ENCODE measurements at places on chromosomes 2 and 18.

DNA sequence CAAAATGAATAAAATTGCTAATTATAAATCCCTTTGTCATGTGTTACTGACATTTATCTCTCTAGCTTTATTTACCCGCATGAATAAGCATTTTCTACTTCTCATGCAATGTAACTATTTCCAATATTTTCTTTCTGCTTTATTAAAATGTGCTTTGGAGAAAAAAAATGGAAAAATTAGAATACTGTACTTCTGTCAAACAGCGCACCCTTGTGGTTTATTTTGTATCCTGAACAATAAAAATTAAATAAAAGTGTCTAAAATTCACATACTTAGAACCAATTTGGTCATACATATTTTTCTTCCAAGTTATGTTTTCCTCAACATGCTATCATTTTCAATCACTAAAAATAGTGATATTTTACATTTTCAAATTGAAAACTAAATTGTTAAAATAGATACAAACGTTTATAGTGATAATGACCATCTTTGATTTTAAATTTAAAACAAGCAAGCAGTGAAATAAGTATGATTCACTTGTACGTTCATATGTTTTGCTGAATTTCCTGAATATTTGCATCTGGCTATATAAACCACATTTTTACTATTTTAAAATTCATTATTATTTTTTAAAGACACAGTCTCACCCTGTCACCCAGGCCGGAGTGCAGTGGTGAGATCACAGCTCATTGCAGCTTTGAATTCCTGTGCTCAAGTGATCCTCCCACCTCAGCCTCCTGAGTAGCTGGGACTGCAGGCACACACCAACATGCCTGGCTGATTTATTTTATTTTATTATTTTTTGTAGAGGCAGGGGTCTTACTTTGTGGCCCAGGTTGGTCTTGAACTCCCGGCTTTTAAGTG, 95.9 kb upstream of the GRB14 start:
- DNase-seq: no peak

DNA sequence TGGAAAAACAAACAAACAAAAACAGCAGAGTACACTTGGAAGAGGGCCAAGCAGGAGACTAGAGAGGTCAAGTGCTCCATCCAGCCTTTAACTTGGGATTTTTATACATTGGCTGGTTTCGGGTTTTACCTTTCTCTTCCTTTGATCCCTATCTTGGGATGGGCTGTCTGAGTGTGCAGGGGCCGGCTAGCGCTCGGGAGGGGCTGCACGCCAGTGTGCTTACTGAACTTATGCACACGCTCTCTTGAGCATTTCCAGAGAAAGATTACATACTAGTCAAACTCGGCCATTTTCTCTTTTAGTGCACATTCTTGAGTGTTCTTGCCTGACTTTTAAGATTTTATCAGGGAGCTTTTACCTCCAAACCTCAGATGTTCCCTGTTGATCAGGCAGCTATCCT, 707.8 kb downstream of the DSC3 start:
- DNase-seq: no peak

GRCh38 chr2:26584191-26584590, 57.0 kb downstream of the CIB4 start:
- no peak for DNase-seq

DNA sequence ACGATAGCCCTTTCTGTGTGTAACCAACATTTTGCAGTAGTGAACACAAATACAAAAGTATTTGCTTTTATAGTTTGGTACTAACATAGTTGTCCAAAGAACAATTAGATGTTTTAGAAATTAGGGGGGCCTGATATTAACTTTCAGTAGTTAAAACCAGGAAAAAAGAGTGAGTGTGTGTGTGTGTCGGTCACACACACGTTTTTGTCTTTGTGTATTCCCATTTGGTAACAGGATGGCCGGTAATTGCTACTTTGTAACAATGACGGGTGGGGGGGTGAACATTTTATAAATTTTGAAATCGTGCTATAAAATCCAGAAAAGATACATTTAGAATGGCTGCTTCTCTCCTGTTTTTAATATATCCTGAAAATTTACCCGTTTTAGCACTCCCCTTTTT, 1.5 kb downstream of the PPIG start:
- no peak for DNase-seq

- DNase-seq: no peak
These were observed 15.2 kb downstream of the GPC1 start for GRCh38 chr2:240450532-240451107.

DNA sequence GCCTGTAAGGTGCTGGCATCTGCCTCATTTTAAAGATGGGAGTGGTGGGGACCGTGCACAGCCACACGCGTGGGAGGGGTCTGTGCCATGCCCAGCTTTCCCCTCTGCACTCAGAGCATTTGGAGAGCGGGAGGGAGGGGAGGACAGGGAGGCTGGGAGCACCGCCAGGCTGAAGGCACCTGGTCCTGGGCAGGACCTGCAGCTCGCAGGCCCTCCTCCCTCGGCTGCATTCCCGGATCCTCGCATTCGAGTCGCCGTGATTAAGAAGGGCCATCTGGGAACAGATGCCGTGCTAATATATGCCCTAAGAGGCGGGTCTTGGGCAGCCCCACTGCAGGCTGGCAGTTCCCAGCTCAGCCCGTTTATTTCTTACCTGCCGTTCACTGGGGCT, 84.0 kb downstream of the PTGR3 start:
- no peak for DNase-seq

DNA sequence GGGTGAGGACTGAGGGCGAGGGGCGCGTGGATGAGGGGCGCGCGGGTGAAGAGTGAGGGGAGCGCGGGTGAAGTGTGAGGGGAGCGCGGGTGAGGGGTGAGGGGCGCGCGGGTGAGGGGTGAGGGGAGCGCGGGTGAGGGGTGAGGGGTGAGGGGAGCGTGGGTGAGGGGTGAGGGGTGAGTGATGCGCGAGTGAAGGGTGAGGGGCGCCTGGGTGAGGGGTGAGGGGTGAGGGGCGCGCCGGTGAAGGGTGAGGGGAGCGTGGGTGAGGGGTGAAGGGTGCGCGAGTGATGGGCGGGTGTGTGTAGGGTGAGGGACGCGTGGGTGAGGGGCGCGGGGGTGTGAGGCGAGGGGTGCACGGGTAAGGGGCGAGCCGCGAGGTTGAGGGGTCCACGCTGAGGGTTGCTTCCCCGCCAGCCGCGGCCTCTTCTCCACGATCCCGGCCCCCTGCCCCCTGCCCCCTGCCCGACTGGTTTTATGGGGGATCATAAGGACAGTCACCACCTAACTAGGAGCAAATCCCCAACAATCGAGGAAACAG, 1.1 kb upstream of the SLC66A2 start:
- DNase-seq: no peak

DNA sequence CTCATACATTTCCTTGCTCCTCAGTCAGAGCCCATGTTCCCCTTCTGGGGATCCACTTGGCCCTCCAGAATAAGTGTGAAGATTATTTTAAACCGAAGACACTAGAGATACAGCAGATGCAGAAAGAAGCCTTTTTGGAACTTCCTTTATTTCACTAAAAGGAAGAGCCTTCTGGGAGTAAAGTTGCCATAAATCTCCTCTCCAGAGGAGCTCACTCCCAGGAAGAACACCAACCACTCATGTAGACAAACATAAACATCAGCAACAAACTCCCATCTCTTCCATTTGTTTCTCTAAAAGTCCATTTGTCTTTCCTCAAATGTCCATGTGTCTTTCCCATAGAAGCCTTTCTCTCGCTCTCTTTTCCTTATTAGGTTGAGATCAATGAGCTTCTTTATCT, 62.4 kb upstream of the MSH6 start:
- no peak for DNase-seq

DNA sequence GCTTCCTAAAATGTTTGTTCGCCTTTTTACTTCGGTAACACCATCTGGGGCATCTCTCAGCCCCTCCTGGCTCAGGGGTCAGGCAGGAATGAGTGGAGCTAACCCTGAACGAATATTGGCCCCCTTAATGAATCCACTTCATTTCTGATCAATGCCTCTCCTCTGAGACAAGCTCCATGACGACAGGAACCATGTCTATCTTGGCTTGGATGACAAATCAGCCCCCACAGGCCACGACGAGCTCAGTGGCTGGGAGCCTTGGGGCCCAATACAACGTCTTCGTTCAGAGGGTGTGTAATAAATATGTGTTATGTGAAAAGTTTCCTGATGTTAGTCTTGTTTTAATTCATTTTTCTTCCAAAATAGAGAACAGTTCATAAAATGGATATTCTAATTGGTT, 133.0 kb downstream of the COL6A3 start:
- no peak for DNase-seq

DNA sequence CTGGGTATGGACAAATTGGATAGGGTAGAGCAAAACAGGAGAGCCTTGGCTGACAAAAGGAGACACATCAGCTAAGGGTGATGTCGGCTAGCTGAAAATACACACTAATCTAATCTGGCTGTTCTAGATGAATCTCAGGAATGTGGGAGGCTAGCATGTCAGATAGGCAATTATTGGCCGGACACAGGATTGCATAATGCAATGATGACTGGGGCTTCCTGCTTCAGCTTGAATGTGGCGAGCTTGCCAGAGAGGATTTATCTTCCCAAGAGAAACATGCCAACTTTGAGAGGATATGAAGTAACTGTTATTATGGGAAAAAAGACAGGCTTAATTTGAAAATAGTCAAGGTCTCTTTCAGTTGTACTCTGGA, 102.4 kb downstream of the TRIB2 start:
- DNase-seq: no peak

GRCh38 chr2:148999451-148999921, 39.0 kb upstream of the LYPD6B start:
- DNase-seq: no peak

GRCh38 chr2:202193881-202194353, 44.5 kb downstream of the SUMO1 start:
- no peak for DNase-seq

DNA sequence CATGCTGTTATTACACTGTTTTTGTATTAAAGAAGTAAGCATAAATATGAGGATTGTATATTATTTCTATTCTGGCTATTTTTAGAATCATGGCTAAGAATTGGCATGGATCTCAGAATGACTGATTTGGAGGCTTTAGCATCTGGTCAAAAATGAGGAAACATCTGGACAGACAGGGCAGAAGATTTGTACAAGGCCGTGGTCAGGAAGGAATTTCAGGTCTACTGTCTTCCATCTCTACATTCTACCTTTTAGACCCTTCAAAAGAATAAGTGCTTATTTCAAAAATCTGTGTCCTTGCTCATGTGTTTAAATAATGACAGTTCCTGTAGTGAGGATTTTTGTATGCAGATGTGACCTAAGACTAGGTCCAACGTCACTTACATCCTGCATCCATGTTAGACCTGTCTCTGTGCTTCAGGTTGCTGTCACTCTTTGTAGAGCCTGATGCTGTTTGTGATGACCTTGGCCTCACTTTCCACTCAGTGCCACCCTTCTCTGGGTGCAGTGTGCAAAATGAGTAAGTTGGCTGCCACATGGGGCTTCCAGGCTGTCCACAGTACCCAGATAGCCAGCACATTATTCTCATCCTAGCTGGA, 54.7 kb upstream of the B3GNT2 start:
- DNase-seq: no peak

GRCh38 chr2:54336977-54337255, 80.9 kb upstream of the TSPYL6 start:
- DNase-seq: no peak

DNA sequence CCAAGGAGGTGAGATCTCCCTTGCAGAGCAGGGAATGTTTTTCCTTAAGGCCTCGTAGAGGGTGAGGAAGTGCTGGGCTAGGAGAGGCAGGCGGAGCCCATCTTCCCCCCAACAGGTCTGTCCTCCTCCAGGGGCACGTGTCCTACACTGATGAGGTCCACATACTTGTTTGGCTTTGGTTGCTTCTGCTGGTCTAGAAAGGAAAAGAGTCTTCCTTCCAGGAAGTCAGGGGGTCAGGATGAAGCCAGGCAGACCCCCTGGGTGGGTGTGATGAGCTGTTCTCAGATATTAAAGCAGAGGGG, 6.0 kb downstream of the SH3BP4 start:
- no peak for DNase-seq

GRCh38 chr18:51330148-51330547, 132.7 kb upstream of the MEX3C start:
- no peak for DNase-seq

DNA sequence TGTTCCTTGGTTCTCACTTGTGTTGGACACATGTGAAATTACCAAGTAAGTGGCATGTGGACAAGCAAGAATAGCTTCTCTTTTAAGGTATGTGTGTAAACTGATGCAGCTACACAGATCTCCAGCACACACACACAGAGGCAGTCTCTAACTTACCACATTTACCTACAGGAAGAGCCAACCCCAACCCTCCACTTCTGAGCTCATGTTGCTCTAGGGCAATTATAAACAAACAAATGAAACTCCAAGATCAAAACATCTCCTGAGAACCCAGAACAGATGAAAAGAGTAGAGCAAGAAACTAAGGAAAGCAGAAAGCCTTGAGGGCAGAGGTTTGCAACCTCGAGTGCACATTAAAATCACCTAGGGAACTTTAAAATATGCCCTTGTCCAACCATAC, 16.0 kb upstream of the TMEM37 start:
- no peak for DNase-seq

GRCh38 chr2:108220191-108220590, 19.6 kb upstream of the SULT1C3 start:
- no peak for DNase-seq

DNA sequence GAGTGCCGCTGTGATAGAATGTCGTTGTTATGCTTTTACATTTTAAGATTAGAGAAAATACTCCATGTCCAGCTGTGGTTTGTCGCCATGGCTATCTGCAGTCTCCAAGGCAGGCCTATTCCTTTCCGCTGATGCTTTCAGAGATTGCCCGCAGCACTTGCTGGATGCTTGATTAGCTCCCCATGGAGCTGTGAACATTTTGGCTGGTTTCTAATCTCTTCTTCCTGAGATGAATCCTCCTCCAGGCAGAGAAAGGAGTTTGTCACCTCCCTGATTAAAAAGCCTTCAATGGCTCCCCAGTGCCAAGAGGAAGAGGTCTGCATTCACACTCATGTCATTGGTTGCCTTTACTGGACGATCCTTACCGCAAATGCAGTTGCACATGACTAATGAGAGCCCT, 32.6 kb upstream of the LPIN1 start:
- DNase-seq: no peak

DNA sequence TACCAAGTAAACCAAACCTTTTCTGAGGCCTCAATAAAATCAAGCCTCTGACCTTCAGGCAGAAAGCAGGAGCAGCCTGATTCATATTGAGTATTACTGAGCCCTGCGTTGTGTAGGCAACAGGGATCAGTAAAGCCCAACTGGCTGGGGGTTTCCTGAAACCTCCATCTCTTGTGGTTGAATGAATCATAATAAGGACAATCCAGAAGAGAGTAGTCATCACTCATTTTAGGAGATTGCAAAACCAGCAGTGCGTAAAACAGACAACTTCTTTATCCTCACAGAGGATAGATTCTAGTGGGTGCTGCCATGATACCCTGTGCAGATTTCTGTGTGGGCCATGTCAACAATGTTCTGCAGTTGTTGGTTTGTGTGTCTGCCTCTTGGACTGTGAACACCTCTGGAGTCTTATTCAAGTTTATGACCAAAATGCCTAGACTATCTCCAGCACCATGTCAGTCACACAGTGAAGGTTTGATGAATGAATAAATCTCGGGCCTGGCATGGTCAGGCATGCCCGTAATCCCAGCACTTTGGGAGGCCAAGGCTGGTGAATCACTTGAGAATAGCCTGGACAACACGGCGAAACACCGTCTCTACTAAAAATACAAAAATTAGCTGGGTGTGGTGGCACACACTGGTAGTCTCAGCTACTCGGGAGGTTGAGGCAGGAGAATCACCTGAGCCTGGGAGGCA, 51.8 kb upstream of the RAB27B start:
- DNase-seq: peak; percentile 7

All from SIG-M5 (cell line).